ENCODE measurements at places on chromosomes 2 and 18.
A peak's percentile ranks its signal among the peaks of the same experiment; 100 is the strongest.

DNA sequence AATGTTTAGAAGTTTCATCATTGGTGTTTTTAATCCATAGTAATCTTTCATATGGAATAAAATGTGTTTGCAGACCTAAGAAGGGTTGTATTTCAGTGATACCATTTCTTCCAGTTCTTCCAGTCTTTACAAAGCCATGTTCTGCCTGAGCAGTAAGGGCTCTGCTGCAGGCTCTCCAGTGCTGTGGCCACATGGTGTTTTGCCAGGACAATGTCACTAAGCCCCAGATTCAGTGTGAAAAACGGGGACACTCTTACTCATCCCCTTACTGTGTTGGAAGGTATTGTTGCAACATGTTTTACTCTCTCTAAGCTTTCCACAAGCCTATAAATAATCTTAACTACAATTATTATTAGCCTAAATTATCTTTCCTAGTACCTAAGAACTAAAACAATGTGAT is 481.4 kb upstream of the CDH7 start:
- DNase-seq: no peak

- DNase-seq: no peak
Measured at GRCh38 chr2:53939656-53940055, 31.1 kb downstream of the PSME4 start.

DNA sequence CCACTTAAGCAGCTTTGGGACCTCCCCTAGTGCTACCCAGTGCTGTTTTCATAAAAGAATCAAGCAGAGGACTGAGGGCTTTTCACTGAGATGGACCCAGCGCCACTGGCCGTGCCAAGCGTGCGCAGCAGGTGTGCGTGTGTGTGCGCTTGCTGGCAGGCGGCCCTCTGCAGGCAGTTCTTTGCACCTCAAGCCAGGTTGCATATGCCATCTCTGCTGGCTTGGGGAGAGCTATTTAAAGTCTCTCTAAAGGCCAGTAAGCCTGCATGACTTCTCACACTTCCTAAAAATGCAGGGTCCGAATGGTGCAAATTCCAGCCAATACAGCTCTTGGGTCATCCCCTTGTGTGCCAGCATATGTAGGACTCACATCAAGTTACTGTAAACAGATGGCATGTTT is 255.5 kb downstream of the RNF152 start:
- DNase-seq: peak; percentile 62

DNA sequence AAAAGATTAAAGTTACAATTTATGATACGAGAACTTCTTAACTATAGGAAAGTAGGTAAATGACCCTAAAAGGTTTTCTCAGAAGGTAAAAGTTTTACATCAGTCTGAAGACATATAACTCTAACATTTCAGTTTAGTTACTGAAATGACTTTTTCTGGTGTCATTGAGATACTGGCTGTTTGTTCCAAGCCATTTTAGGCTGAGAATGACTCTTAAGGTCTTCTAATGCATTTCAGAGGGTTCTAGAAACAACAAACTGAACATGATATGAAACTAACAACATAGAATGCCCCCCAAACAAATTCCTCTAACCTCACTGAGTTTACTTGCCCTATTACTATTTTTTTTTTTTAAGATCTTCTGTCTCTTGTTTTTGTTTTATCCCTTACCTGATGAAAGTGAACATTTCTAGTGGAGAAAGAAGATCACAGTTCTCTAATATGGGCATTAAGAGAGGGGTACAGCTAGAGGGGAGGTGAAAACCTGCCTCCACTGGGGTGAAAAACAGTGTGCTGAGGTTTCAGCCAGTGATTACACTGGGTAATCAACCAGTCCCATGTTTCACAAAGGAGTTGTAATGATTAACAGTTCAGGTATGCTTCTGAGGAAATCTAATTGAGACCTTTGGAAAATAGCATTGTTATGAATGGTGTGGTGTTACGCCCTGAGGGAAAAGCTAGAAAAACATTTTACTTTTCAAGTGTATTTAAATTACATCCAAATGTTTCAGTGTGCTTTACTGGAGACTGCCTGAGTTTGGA is 11.2 kb downstream of the NABP1 start:
- no peak for DNase-seq

- DNase-seq: peak; percentile 91
Measured at GRCh38 chr18:26863122-26863879, 2.2 kb downstream of the AQP4 start.

DNA sequence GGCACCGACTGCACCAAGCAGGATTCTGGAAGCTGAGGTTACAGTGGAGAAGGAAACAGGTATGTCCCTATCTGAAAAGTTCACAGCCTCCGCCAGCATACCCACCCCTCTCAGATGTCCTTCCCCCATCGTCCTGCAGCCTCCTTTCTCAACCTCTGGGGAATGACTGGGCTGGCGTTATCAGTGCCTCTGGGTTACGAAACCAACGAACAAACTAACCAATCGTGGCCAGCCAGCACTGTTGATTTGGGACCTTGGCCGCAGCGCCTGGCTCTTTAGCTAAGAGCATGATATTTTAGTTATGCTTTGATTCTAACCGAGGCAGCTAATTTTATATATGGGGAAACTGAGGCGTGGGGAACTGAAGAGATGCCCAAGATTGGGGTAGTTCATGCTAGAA is 233.0 kb downstream of the TFCP2L1 start:
- DNase-seq: no peak

GRCh38 chr2:46876741-46877384 is 38.7 kb downstream of the MCFD2 start:
- DNase-seq: no peak

- no peak for DNase-seq
Measured at GRCh38 chr18:66078925-66079800, 328.4 kb downstream of the CDH7 start.

- no peak for DNase-seq
Measured at GRCh38 chr2:84424152-84424551, 34.9 kb downstream of the SUCLG1 start.

DNA sequence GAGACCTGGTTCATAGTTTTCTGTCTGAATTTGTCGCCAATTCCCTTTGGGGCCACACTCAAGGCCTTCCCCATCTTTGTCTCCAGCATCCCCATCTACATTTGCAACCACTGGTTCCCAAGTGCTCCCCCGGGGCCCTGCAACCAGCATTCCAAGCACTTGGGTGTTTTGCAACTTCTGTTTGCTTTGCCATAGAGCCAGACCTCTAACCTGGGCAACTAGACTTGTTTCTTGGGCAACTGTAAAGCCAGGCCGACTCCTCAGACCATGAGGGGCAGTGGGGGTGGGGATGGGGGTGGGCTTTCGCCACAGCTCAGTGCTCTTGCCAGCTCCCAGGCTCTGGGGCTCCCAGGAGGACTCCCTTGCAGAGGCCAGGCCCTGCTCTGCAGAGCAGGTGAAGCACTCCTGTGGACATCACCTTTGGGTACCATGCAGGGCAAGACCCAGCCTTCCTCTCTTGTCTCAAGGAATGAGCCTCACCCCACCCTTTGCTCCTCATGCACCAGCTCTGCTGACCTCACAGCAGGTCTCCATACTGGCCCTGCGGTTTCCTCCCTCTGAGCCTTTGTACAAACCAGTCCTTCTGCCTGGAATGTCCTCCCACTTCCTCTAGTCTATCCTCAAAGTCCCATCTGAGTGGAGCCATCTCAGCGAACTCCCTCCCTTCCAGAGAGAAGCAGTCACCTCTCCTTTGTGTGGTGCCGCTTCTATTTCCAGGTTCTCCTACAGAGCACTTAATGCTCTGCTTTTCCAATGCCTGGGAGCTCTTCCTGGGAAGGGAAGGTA is 126.7 kb upstream of the MYCN start:
- DNase-seq: no peak

GRCh38 chr18:7438646-7439045 is 128.5 kb upstream of the PTPRM start:
- no peak for DNase-seq

Measured in right lobe of liver (tissue), 6 donors.